ENCODE measurements at places on chromosomes 7 and 10. TPM values are rescaled to one million over a fixed set of nuclear protein-coding genes. Genes with fewer than 3 reads are reported as not detected.
A peak's percentile ranks its signal among the peaks of the same experiment; 100 is the strongest.

- peak overlapping the region; percentile 18 for H3K27ac ChIP-seq
- peak overlapping the region; percentile 19 for H3K4me3 ChIP-seq
- no peaks in the 10 kb centered on the region for H3K27me3 ChIP-seq
- peak; percentile 91 for DNase-seq
Measured at GRCh38 chr7:79778786-79779770, 325.6 kb upstream of the MAGI2 start.

The VAX1 gene
- 0.62 TPM for total RNA-seq

DNA sequence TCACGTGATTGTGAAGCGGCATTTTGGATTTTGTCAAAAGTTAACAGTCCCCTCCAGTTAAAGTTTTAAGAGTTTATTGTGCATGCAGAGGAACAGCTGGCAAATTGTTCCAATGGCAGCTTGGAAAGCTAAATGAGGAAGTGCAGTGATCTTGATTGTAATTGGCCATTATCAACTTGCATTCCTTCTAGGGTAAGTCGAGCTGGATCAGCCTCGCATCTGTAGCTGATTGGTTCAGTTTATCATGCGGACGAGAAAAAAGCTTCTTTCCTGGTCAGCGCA, 566 bp downstream of the ZNF789 start:
- H3K27me3 ChIP-seq: no peaks in the 10 kb centered on the region
- H3K4me1 ChIP-seq: peaks cover 2% of the 10 kb centered on the region
- peak overlapping the region; percentile 22 for H3K27ac ChIP-seq
- DNase-seq: peak; percentile 86
- peak overlapping the region; percentile 92 for H3K4me3 ChIP-seq

- H3K27ac ChIP-seq: no peak overlapping the region
- H3K27me3 ChIP-seq: no peaks in the 10 kb centered on the region
- no peaks in the 10 kb centered on the region for H3K36me3 ChIP-seq
- no peak overlapping the region for H3K4me3 ChIP-seq
- no peaks in the 10 kb centered on the region for H3K4me1 ChIP-seq
Measured at GRCh38 chr7:144144426-144144825, 21.4 kb downstream of the OR2A14 start.

DNA sequence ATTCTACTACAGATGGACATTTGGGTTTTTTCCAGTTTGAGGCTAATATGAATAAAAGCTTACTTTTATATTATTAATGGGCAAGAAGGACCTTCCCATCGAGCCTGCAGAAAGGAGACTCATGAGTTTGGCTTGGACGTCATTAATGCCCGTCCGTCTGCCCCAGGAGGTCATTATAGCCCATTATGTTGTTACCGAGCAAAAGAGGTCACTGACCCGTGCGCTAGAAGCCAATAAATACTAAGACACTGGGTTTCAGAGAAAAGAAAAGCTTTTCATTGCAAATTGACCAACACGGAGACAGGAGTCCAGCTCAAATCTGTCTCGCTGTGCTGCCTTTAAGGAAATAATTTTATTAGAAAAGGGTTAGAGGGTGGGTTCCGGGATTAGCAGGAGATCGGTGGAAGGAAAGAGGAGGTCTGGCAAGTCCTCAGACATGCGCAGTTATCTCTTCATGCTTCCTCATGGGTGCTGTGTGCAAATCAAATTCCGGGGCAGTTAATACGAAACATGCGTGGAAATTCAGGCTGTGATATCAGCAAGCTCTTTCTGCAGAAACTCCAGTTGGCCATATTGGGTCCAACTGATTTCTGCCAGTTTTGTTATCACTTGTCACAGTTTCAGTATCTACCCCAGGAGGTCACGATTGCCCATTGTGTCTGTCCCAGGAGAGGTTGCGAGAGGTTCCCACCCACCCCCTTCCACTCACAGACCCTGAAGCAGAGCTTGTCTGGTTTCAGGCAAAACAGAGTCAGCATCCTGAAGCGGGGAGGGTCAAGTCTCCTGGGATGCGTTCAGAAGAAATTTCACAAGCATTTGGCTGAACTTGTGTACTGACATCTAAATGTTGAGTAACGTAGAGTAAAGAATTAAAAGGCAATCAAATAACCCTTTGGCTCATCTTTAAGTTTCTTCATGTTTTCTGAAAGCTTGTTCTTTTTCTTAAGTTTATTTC, 1.1 kb upstream of the GALNTL5 start:
- H3K36me3 ChIP-seq: no peaks in the 10 kb centered on the region
- no peaks in the 10 kb centered on the region for H3K4me1 ChIP-seq
- H3K27ac ChIP-seq: no peak overlapping the region
- no peak overlapping the region for H3K4me3 ChIP-seq
- DNase-seq: no peak

DNA sequence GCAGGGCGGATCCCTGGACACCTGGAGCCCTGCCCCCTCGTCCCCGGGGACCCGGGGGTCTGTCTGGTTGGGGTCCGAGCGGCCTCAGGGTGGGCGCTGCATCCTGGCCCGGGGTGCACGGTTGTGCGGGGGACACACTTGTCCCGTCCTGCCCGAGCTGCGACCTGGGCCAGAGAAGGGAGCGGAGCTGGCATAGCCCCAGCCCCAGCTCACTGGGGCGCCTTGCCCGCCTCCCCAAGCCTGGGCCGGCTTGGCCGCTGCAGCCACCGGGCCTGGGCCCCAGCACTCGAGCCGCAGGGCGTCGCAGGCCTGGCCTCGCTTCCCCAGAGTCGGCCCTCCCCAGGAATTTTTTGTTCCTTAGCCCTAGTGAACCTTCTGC, 54.5 kb downstream of the GLRX3 start:
- H3K4me3 ChIP-seq: peak overlapping the region; percentile 57
- H3K36me3 ChIP-seq: peaks cover 4% of the 10 kb centered on the region
- H3K27me3 ChIP-seq: no peaks in the 10 kb centered on the region
- H3K4me1 ChIP-seq: no peaks in the 10 kb centered on the region
- no peak overlapping the region for H3K27ac ChIP-seq
- no peak for DNase-seq

The COL13A1 gene
- total RNA-seq: 0.86 TPM

- no peaks in the 10 kb centered on the region for H3K27me3 ChIP-seq
- H3K27ac ChIP-seq: no peak overlapping the region
- H3K36me3 ChIP-seq: no peaks in the 10 kb centered on the region
Measured at GRCh38 chr7:47625861-47626715, 44.2 kb upstream of the TNS3 start.

DNA sequence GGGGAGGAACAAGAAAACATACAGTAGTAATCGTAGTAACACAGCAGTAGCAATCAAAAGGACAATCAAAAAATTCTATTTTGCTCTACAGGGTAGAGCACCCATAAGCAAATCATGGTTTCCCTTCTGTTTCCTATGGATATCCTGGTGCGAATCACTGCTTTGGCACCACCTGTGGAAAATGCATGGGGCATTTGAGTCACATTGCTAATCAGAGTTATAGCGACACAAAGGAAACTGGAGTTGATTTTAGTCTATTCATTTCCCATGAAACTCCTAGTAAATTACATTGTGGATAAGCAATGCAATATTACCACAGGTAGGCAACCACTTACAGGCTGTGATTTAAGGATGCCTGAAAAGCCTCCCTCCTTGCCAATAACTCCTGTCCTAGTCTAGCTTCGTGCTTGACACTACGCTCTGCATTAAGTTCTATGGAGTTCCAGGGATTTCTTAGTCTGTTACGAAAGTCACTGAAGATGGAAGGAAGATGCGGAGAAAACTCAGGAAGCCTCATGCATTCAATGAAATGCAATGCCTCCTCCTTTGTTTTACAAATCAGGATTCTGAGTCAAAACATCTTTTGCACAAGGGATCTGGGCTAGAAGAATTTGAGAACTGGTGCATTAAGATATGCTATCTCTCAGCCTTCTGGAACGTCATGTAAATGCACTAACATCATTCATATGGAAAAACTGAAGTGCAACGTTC, 188.4 kb downstream of the DGKI start:
- H3K36me3 ChIP-seq: no peaks in the 10 kb centered on the region
- H3K27me3 ChIP-seq: no peaks in the 10 kb centered on the region
- H3K4me3 ChIP-seq: no peak overlapping the region
- no peak for DNase-seq
- H3K4me1 ChIP-seq: peaks cover 13% of the 10 kb centered on the region

GRCh38 chr10:61779950-61780659, 117.4 kb downstream of the CABCOCO1 start:
- H3K27ac ChIP-seq: peak overlapping the region; percentile 58
- peaks cover 13% of the 10 kb centered on the region for H3K4me1 ChIP-seq
- peak; percentile 93 for DNase-seq
- no peaks in the 10 kb centered on the region for H3K27me3 ChIP-seq

Measured in astrocyte (in vitro differentiated cells and primary cell).